ENCODE measurements at places on chromosomes 7 and 10. TPM values are rescaled to one million over a fixed set of nuclear protein-coding genes. Genes with fewer than 3 reads are reported as not detected.

DNA sequence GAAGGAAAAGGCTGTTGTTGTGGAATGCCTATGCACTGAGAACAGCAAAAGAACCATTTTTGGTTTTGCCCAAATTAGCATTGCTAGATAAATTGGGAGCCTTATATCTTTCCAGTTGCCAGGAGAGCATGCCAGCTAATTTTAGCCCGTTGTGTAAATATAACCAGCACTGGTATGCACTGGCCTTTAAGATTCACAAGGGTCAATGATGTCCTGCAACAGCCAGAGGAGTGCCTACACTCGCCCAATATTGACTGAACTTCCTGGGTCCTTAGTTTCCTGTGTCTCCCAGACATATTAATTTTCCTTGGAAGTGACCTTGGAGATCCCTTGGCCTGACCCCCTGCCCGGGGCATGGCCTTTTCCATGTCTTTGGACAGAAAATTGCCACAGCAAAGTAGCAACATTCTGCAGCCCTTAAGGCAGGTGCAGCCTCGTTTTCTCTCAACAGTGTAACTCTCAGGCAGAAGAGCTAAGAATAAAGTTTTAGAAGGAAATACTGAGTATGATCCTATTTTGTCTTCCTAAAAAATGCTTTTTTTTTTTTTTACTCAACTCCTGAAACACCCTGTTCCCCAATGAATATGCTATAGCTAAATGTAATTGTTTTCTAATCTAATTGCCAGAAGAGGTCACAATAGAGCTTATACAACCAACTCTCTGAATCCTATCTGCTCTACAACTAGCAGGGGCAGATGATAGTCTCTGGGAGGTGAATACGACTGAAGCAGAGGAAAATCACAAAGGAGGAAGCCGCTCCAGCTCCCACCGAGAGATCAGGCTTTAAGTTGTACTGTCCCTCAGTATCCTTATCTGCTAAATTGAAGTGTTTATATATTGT is 131.9 kb upstream of the PCGF5 start:
- H3K36me3 ChIP-seq = no peaks in the 10 kb centered on the region
- H3K4me3 ChIP-seq = no peak overlapping the region
- H3K4me1 ChIP-seq = no peaks in the 10 kb centered on the region
- no peak for DNase-seq

DNA sequence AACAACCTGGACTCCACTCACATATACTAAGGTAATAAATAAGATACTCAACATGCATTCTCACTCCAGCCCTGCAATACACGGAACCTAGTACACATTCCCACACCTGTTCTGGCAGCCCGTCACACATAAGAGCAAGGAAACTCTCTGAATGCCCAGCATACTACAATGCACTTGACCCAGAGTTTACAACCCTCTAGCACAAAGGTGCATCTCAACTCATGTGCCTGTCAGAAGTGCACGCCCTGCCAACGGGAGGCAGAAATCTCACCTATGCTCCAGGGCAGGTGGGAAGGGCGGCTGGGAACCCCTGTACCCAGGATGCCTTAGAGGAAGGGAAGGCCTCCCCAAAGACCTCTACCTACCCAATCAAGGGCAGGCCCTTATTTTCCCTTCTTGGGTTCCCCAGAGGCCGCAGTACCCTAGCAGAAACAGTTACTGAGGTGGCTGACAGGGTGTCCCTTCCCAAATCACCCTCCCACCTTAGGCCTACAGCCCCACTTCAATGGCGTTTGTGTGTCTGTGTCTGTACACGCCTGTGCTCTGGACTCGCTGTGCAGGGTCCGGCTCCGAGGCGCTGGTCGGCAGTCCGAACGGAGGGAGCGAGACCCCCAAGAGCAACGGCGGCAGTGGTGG is 2.0 kb downstream of the EVX1 start:
- no peak for DNase-seq
- no peaks in the 10 kb centered on the region for H3K36me3 ChIP-seq
- no peak overlapping the region for H3K27ac ChIP-seq

- H3K27ac ChIP-seq = no peak overlapping the region
- no peaks in the 10 kb centered on the region for H3K36me3 ChIP-seq
- no peak overlapping the region for H3K4me3 ChIP-seq
- H3K27me3 ChIP-seq = no peaks in the 10 kb centered on the region
- H3K4me1 ChIP-seq = no peaks in the 10 kb centered on the region
Measured at GRCh38 chr10:12543589-12543988, 194.2 kb downstream of the CAMK1D start.

- H3K36me3 ChIP-seq = no peaks in the 10 kb centered on the region
- H3K4me1 ChIP-seq = no peaks in the 10 kb centered on the region
- no peak overlapping the region for H3K27ac ChIP-seq
- H3K4me3 ChIP-seq = no peak overlapping the region
Measured at GRCh38 chr10:26938578-26938977, 77.8 kb upstream of the ABI1 start.

Gene MOGAT3
- 47.7 TPM for total RNA-seq
